ENCODE measurements at places on chromosomes 5 and 9.

GRCh38 chr5:173291722-173292658, 36.2 kb downstream of the STC2 start:
- DNase-seq = no peak

DNA sequence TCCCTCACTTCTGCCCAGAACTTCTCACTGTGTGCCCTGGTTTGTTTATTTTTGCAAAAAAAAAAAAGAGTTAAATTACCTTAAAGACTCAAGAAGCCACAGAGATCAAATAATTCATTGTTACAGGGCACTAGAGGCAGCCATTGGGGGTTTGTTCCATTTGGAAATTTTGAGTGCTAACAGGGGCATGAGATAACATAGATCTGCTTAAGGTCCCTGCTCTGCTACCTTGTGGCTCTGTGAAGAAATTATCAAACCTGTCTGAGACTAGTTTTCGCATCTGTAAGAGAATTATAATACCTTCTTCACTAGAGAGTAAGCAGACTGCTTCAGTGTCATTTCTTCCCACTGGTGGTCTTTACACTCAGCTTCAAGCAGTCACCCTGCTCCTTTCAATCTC, 394 bp downstream of the TLR4 start:
- no peak for DNase-seq

GRCh38 chr5:107531308-107531707, 139.4 kb downstream of the EFNA5 start:
- no peak for DNase-seq

- DNase-seq = no peak
Measured at GRCh38 chr5:147576646-147577535, 67.0 kb upstream of the DPYSL3 start.

GRCh38 chr9:77457916-77458592, 190.1 kb downstream of the GNA14 start:
- DNase-seq = no peak

- DNase-seq = no peak
Measured at GRCh38 chr5:5316334-5316733, 106.1 kb upstream of the ICE1 start.

DNA sequence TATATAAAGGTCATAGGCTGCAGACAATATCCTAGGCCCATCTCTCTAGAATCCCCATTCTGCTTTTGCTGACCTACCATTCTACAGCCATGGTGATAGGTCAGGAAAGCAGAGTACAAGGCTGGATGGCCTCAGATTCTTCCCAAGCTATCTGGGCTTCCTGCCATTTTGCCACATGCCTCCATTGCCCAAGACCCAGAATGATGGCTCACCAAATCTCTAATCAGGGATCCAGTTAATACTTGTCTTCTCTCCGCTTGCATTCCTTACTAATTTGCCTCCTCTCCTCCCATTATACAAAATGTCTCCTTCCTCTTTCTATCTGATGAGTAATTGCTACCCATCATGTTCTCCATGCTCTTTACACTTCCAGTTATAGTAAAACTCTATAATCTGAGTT, 22.7 kb upstream of the NDUFS4 start:
- no peak for DNase-seq

GRCh38 chr5:38509185-38509584, 47.3 kb downstream of the LIFR start:
- no peak for DNase-seq

- DNase-seq = no peak
Measured at GRCh38 chr5:7794311-7794710, 56.6 kb downstream of the CFAP90 start.

- DNase-seq = no peak
Measured at GRCh38 chr9:36962691-36963090, 71.4 kb downstream of the PAX5 start.

DNA sequence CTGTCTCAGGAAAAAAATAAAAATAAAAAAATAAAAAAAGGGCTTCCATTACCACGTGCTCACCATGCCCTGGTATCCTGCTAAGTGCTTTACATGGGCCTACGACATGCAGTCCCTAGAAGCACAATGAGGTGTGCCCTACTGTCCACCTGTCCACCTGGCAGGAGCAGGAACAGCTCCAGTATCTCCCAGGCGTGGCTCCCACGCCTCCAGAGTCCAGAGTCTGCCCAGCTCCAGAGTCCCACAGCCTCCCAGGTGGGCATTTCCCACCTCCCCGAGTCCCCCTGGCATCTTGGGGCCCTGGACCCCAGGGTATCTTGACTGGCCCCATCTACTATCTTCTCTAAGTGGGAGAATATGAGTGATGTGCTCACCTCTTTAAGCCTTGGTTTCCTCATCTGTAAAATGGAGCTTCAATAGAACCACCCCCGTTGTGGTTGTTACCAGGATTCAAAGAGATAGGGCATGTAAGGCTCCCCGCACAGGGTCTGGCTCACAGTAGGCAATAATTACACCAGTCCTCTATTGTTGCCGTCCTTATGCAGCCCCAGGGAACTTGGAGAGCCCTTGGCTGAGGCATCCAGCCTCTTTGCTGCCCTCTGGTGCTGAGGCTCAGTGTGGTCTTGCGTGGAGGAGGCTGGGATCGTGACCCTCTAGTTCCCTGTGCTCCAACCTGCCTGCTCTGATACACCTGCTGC, 8.9 kb downstream of the CXCL14 start:
- DNase-seq = no peak

DNA sequence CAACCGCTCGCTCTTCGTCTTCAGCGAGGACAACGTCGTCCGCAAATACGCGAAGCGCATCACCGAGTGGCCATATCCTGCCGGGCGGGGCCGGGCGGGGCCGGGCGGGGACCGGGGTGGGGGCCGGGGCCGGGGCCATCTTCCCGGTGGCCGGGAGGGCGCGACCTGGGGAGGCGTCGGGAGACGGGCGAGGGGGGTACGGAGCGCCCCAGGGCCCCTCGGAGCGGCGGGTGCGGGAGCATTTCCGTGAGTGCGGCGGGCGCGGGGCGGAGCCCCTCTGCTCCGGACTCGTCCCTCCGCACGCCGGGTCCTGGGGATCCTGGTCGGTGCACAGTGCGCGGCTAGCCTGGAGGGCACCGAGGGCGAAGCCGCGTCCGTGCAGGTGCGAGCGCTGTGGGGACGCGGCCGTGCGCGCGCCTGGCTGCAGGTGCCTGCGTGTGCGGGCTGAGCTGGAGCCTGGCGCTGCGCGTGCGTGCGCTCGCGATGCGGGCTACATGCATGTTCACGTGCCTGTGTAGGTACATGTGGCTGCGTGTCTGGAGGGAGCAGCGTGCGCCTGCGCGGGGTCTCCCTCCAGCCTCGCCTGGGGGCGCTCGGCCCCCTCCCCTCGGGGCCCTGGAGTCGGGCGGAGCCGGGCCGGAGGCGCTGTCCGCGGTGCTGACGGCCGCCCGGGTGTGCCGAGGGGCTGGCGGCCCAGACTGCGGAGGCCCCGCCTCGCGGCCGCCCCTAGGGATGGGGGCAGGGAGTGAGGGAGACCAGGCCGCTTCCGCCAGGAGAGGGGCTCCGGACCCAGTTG, 762 bp downstream of the CACNA1B start:
- DNase-seq = no peak

DNA sequence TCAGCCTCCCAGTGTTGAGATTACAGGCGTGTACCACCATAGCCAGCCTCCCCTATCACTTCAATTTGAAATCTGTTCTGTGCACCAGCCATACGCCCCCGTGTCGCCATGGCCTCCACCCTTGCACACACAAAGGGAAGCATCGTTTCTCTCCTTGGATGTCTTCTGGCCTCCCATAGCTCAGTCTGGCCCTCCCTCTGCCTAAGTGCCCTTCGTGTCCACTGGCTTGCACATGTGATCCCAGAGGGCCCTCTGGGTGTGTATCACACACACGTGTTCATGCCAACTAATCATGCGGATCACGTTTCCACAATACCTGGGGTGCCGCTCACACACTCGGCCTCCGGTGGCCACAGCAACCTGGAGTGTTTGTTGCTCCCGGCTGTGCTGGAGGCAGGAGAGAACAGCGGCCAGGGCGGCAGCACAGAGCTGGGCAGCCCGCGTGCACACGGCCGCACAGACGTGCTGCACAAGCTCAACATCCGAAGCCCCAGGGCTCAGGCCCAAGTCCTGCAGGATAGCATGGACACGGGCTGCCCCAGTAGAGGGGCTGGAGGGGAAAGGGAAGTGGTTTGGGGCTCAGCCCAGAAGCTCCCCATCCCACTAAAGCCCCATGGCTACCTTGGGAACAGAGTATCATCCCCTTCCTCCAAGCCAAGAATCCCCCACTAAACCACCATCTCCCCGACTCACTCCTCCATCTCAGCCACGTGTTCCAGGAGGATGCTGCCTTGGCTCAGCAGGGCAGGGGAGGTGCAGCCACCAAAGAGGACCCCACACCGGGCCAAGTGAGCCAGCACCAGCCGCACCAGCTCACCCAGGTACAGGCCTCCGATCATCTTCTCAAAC, 10.9 kb downstream of the HK3 start:
- peak; percentile 59 for DNase-seq

GRCh38 chr9:10048994-10049393, 563.8 kb downstream of the PTPRD start:
- DNase-seq = no peak

DNA sequence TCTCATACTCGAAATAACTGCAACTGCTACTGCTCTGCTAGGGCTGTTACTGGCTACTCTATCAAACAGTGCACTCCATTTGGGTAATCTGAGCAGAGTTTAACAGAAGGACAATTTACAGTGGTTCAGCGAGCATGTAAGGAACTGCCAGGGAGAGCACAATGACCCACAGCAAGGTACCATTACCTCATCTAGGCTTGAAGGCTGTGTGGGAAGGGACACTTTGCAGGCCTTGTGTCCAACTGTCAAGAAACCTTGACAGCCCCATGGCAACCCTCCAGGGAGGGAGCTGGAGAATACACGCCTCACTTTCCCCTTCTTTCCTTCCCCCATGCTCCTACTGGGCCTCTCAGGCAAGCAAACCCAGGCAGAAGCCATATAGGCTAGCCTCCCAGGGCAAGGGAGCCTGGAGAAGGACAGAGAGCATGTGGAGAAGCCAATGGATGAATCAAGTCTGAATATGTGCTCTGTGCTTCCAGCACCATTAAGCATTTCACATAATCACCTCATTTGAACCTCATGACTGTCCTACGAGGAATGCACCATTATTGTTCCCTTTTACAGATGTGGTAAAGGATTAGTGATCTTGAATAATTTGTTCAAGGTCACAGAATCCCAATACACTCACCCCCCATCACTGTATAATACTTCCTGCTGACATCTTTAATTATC, 49.9 kb upstream of the JAK2 start:
- no peak for DNase-seq

DNA sequence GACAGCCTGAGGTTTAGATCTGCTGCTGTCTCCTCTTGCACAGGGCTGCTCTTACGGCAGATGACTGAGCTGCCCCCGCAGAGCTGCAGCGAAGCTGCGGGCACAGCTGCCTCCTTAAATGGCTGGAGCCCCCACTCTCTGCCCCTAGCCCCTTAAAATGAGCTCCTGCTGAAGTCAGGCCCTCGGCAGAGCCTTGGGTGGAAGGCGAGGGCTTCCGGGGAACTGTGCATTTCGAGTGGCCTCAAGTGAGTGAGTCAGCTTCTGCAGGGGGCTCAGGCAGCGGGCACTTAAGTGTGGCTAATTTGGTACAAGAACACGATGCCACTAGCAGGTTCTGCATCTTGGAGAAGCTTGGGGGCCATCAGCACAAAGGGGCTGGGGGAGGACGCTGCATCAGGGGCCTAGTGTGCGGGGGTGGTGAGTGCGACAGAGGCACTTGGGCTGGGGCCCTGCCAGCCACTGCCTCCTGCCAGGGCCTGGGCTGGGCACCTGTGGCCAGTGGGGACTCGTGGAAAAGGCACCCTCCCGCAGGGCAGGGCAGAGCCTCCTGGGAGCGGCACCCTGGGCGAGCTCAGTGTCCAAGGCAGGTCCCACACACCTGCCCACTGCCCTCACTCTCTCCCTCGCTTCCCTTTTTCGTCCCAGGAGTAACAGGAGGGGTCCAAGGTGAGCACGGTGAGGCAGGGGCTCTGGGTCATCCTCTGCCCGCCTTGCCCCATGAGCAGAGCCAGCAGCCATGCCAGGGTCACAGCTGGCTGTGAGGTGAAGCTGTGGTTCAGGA, 28.8 kb upstream of the RNU6ATAC start:
- no peak for DNase-seq

DNA sequence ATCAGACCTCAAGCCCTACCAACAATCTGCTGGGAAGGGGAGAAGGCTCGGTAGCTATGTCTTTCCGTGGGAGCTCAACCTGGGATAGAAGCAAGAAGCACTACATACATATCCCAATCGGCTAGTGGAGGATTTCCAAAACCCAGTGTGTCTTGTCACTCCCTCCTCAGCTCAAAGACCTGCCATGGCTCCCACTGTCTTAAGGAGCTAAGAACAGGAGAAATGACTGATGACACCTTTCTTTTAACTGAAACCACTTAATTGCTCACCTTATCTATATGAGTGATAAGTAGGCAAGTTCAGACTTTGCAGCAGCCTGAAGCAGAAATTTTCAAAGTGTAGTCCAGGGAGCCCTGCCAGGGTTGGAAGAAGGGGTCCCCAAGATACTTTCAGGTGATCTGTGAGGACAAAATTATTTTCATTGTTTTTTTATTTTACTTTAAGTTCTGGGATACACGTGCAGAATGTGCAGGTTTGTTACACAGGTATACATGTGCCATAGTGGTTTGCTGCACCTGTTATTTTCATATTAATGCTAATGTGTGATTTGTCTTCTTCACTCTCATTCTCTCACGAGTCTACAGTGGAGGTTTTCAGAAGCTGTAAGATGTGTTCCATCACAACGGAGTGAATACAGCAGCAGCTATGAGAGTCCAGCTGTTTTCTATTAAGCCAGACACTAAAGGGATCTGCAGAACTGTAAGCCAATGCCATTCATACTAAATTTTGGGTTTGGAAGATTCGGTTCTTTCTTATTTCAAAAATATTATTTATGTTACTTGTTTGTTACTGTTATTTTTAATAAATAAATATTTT, 41.4 kb downstream of the PAX5 start:
- peak; percentile 55 for DNase-seq

DNA sequence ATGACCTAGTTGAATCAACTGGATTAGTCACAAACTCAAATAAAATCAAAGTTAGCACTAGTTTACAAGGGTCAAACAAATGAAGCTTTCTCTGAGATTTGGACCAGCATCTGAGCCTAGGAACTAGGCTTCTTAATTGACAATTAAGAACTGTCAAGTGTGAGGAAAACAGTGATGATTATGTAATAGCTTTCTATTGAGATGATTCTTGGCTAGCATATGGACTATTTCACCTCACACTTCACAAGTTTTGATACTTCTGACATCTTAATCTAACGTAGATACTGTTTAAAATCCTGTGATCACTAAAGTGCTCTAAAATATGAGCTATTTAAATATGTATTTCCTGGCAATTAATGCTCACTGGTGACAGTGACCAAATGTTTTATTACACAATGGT, 542.9 kb downstream of the EFNA5 start:
- no peak for DNase-seq

GRCh38 chr5:139392324-139392677, 2.6 kb upstream of the MZB1 start:
- no peak for DNase-seq

GRCh38 chr5:58760222-58760621, 177.3 kb downstream of the RAB3C start:
- DNase-seq = no peak

DNA sequence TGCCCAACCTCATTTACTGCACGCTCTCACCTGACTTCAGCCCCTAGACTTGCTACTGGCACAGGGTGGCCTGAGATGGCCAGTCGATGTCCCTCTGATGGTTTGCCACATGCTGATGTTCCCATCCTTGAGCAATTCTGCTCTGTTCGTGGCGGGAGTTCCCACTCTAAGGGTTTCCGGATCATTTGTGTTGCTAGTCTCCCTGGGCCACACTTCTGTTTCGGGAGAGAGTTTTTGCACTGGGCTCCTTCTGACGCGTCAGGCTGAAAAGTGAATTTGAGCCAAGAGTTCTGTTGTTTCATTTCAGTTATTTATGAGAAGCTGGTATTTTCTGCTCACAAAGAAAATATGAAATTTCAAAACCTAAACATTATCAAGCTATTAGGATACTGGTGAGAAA, 597.7 kb downstream of the BNC2 start:
- no peak for DNase-seq

Data from natural killer cell treated with Interleukin-12 subunit alpha and Interleukin-12 subunit beta and Interleukin-15 and Interleukin-18, amount 100 ng/mL, for 72 hours (primary cell).